ENCODE measurements at places on chromosomes 6 and 20.

DNA sequence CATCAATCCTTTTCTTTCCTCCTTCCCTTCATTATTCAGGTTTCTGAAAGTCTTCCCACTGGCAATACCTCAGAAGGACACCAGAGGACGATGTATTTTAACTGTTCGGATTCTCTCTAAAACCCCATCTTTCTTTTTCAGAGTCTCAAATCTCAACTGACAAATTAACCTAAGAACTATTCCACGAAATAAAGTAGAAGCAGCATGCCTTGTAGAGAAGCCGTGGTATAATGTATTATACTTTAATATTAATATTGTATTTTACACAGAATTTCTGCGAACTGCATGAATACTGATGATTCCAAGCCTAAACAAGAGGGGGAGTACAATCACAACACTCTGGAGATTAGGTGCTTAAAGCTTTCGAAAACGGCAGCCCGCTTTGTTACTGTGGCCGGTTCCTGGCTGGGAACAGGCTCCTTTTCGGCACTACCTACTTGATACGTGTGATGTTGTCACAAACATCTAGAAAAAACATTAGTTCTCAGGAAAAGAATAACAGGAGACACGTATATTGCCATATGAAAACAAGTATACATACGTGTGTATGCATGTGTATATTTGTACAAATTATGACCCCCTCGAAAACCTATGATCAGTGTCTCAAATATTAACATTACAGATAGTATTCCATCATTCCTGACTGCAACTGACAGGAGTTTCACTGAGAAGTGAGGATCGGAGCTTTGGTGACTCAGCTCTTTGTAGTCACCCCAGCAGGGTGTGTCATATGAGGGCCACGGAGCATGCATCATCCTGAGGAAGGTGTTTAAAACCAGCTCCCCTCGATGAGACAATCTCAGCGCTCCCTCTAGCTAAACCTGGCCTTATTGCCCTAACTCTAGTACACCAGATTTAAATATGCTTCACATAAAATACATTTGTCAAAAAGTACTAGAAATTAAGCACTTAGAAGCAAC lies 319.7 kb upstream of the TCF21 start:
- DNase-seq, result peak; percentile 80

DNA sequence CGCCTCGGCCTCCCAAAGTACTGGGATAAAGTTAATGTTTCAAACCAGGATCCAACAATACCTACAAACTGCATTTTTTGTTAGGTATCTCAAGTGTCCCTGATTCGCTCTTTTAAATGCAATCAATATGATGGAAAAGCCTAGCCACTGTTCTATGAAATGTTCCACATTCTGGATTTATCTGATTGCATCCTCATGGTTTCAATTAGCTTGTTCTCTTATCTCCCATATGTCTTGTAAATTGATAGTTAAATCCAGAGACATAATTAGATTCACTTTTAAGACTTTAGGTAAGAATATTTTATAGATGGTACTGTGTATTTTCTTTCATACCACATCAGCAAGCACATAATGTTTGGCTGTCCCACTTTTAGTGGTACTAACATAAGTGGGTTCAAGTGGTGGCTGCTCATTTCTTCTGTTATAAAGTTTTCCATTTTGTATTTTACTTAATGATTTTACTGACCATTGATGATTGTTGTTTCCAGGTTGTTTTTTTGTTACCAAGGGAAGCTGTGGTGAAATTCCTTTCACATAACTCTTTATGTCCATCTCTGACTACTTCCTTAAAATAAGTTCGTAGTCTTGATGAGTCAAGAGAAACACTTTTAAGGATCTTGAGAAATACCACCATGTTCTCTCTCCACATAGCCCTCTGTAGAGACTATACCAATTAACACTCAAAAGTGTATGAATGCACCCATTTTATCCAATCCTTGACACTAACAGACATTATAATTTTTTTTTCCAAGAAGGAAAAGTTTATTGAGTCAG lies 40.5 kb downstream of the RNGTT start:
- peak; percentile 15 for DNase-seq

DNA sequence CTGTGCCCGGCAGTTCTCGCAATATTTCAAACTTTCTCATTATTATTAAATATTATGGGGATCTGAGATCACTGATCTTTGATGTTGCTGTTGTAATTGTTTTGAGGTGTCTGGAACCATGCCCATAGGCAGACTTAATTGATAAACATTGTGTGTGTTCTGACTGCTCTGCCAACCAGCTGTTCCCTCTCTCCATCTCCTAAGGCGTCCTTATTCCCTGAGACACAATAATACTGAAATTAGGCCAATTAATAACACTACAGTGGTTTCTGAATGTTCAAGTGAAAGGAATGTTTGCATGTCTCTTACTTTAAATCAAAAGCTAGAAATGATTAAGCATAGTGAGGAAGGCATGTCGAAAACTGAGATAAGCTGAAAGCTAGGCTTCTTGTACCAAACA lies 7.6 kb downstream of the MAPK14 start:
- DNase-seq, result no peak

DNA sequence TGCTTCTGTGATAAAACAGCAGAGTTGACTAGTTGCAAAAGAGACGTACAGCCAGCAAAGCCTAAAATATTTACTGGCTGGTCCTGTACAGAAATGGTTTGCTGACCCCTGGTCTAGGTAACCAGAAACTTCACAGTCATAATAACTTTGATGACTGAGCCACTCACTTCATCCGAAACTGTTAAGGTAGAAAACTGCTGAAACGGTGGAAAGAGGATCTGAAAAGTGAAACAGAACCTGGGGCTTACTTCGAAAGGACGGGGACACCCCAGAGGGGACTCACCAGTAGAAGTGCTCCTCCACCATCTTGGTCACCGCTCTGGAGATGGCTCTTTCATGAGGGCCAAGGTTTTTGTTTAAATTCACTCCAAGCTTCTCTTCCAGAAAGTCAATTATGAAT lies 16.4 kb downstream of the FAXC start:
- no peak for DNase-seq

- DNase-seq, result no peak
These were observed 60.0 kb downstream of the OR2J2 start for GRCh38 chr6:29230666-29231065.

DNA sequence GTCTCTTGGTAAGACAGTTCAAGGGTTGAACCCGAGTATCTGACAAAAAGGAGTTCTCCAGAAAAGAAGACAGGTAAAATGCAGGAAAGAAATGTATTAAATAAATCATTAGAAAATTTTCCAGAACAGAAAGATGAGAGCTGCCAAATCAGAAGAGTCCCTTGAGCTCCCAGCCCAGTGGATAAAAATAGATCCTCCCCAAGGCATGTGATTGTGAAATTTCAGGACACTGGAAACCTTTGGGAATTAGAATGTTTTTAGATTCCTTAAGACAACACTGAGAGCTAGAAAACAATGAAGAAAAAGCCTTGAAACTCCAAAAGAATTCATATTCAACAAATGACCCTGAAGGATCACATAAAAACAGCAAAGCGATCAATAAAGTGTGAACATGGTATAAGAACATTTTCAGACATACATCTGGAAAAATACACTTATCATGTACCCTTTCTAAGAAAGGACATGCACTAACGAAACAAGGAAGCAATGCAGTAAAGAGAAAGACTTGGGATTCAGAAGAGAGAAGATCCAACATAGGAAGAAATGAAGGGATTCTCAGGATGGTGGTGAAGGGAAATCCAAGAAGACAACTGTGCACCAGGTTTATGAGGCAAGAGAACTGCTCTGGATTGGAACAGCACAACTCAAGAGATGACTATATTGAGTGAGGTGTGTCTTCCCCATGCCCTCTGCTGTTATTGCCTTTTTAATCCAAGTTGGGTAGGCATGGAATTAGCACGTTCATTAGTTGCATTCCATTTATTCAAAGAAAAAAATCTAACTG lies 390.4 kb downstream of the SYNE1 start:
- DNase-seq, result no peak

GRCh38 chr6:152975204-152975915 lies 7.5 kb downstream of the FBXO5 start:
- DNase-seq, result peak; percentile 38

DNA sequence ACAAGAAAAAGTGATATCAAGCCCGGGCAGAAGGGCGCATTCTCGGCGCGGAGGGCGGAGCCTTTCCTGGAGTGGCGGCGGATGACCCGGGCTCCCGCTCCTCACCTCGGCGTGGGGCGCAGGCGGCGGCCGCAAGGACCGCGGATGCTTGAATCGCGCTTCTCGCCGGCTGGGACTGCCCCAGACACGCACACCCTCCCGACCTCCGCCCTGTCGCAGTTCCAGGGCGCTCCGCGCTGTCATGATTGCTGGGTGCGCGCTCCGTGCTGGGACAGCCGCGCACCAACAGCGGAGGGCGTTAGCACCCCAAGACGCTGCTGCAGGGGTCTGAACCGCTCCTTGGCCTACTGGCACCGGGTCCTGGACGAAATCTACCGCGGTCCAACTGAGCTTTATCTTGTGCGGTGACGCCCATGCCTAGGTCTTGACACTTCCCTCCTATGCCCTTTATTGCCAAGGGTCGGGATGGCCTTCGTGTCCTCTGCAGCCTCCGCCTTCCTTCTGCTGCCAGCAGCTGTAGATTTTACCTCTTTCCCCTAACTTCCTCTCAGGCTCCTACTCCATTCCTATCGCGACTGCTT lies 43.3 kb downstream of the IRAK1BP1 start:
- no peak for DNase-seq

GRCh38 chr6:34556031-34556471 lies at the start of gene SPDEF:
TSS of gene SPDEF (minus strand) at chr6:34556329. CDS start at chr6:34544455, 11,874 bp downstream.
- DNase-seq, result no peak

- DNase-seq, result no peak
These were observed 180.9 kb upstream of the SPTLC3 start for GRCh38 chr20:12827816-12828385.

GRCh38 chr20:3658019-3658715 lies 5.0 kb downstream of the GFRA4 start:
- DNase-seq, result no peak

DNA sequence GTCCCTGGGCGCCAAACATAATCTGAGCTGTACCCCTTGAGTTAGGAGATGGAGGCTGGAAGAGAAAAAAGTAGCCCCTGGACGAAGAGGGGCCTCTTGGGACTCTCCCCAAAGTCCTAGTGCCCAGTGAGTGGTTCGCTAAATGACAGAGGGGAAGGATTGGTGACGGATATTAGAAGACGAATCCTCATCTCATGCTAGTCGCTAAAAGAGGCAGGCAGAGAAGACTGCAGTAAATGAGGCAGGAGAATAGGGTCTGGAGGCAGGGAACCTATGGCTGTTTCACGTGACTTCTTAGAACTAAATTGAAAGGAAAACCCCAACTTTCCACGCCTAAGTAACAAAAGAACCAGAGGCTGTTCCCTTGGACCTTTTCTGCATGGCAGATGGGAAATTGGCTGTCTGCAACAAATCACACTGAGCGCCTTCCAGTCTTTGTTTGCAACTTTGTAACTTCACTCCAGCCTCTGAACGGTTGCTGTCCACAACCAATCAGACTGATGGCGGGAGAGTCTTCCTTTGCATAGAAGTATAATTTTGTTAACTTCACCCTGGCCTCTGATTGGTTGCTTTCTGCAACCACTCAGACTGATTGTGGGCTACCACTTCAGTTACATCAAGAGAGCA lies 731 bp upstream of the RBL1 start:
- peak; percentile 70 for DNase-seq

- no peak for DNase-seq
These were observed 510.5 kb downstream of the PHF3 start for GRCh38 chr6:64146094-64146493.

GRCh38 chr6:44511126-44511525 lies 123.6 kb downstream of the CDC5L start:
- peak; percentile 65 for DNase-seq

DNA sequence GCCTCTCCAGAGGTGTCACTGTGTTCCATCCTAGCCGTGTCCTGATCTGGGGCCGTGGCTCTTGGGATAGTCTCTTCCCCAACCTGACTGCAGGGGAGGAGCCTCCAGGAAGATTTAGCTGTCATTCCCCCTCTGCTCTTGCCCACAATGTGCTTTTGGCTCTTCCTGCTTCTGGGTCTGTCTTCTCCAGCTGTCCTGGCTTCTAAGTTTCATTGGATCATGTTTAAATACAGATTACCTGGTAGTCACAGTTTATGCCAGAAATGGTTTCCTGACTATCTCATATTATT lies 139.1 kb downstream of the ZDHHC14 start:
- peak; percentile 48 for DNase-seq

GRCh38 chr6:110813338-110814101 lies 1.7 kb downstream of the CDK19 start:
- DNase-seq, result peak; percentile 68

DNA sequence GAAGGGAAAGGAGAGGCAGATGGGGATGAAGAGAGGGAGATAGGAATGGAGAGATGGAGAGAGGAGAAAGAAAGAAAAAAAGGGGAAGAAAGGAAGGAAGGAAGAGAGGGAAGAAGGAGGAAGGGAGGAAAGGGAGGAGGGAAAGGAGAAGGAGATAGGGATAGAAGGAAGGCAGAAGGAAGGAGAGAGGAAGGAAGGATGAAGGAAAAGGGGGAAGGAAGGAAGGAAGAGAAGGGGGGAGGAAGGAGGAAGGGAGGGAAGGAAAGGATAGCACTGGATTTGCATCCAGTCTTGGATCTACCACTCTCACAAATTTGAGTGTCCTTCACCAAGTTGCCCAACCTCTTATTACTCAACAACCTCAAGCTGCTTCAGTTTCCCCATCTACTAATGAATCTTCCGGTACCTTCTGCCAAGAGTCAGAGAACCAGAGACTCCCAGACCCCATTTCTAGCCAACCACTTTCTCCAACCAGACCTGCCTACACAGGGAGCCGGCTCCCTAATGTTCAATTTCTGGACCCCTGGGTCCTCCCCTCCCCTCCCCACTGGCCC lies 79.7 kb upstream of the FOXP4 start:
- DNase-seq, result no peak

DNA sequence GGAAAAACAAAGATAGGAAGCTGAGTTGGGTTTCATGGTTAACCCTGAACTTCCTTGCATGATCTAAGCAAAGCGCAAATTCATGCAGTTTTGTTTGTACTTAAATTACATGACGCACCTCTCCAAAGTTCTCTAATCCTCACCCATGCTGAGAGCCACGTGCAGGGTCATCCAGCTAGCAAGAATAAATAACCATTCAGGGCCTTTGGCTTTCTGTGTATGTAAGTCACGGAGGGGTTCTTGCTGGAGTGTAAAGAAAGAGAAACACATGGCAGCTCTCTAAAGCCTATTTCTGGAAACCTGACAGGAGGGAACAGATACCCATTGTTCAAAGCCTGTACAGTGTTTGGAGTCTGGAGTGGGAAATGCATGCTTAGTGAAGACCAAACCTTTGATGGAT lies 171.7 kb upstream of the CCN2 start:
- no peak for DNase-seq

DNA sequence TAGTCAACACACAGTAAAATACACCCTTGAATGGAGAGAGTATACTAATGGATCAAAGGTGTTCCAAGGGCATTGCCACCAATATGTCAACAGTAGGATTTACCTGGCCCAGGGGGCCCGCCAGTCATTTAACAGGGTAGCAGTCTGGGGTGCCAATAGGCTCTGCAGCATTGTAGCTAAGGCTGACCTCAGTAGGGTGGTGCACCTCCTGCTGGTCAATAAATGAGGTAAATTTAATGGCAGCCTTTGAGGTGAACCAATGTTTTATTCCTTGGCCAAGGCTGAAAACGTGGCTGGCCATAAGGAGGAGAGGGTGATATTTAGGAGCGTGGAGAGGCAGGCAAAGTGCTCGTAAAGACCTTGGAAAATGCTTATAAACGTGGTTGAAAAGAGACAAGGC lies 147.2 kb downstream of the RPS12 start:
- peak; percentile 17 for DNase-seq

- DNase-seq, result peak; percentile 60
These were observed 9.0 kb upstream of the TULP4 start for GRCh38 chr6:158303210-158303731.

GRCh38 chr20:43945391-43946205 lies 30.9 kb downstream of the TOX2 start:
- DNase-seq, result no peak

GRCh38 chr20:64131406-64131805 lies 24.0 kb upstream of the NPBWR2 start:
- no peak for DNase-seq

Data from OCI-M1 (cell line).